ENCODE measurements at places on chromosomes 1 and 21.
A peak's percentile ranks its signal among the peaks of the same experiment; 100 is the strongest.

DNA sequence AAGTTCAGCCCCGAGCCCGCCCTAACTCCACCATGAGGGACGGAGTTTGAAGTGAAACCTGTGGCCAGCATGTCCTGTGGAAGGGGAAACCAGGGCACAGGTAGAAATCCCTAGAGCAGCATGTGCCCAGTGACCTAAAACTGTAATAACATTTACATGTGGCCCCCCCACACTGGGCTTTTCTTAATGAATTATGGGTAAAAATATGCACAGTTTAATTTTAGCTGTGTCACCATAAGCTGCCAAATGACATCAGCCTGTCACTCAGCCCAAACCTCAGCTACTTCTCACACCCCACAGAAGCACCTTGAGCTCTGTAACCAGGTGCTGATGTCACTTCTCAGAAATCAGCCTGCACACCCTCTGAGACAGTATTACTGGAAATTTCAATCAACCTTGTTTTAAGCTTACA lies 50.0 kb upstream of the SLC19A1 start:
- DNase-seq = no peak

- DNase-seq = no peak
Measured at GRCh38 chr1:222798975-222799374, 15.9 kb upstream of the DISP1 start.

GRCh38 chr1:25033030-25033827 lies 103.2 kb upstream of the RUNX3 start:
- DNase-seq = no peak

DNA sequence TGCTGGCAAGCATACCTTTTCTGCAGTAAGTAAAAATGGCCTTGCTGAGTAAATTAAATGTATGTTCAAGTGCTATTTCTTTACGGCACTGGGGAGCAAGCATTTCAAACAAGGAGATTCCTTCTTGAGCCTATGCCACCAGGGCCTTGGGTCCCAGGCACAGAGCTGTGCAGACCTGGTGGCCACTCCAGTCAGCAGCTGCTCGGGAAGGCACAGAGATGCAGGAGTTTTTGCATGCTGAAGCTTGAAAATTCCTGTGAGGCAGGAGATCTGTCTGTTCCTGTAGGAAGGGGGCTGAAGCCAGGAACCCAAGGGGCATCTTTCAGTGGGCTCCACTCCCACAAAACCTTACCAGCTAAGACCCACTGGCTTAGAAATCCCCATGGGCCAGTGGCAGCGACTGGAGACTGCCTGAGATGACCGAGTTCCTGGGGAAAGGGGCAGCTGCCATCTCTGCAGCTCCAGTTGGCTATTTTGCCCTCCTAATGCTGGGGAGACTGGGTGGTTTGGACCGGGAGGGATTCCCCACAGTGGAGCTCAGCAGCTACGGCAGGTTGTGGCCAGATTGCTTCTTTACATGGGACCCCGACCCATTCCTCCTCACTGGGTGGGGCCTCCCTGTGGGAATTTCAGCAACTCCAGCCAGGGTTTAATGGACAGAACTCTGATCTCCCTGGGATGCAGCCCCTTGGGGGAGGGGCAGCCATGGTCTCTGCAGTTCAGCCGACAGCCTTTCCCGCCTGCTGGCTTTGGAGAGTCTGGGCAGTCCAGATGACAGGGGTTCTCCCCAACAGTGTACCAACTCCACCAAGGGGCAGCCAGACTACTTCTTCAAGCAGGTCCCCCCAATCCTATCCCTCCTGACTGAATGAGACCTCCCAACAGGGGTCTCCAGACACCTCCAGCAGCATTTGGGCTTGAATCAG lies 8.4 kb upstream of the PGBD2 start:
- no peak for DNase-seq

DNA sequence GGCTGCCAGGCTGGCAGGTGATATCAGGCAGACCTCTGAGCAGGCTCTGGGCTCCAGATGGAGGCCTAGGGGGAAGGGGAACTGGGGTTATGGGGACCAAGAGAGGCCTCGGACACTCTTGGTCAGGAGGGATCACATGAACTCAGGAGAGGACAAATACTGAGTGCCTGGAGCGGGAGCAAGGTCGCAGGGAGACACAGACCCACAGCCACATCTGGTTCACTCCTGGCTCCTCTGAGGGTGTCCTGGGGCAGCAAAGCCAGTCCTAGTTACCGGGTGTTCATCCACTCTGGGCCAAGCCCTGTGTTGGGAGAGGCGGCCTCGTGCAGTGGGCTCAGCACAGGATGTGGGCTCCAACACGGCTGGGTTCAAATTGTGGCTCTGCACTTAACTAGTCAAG lies 239.0 kb downstream of the PTPRU start:
- DNase-seq = no peak

- DNase-seq = no peak
Measured at GRCh38 chr1:40844887-40845878, 17.0 kb downstream of the CITED4 start.

GRCh38 chr1:56920591-56921001 lies 45.2 kb downstream of the C8B start:
- no peak for DNase-seq

DNA sequence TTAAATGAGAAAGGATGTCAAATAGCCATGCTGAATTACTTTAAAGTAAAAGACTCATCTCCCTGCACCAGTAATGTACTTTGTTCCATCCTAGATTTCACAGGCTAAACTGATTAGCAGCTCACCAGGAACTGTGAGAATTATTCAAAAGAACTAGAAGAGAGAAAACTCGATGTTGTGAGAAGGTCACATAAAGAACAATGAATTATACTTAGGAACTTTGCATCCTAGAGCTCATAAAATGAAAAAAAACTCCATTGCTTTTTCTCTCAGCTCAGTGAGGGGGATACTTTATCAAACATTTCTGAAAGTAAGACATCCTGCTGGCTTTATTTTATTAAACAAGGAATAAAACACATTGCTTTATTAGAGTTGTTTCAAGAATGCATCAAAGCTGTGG lies 278.5 kb downstream of the MRPL39 start:
- no peak for DNase-seq

DNA sequence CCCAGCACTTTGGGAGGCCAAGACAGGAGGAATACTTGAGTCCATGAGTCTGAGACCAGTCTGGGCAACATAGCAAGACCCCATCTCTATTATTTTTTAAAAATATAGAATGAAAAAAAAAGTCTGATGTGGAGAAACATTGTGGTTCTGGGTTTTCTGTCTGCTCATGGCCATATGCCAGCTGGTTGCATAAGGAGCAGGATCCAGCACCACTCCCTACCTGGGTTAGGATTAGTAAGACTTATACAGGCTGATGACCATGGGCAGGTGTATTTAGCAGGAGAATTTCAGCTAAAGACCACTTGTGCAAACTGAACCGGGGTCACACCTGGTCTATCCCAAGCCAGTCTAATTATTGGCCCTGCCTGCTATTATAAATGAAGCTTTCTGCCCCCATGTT lies 16.7 kb upstream of the GPX7 start:
- no peak for DNase-seq

DNA sequence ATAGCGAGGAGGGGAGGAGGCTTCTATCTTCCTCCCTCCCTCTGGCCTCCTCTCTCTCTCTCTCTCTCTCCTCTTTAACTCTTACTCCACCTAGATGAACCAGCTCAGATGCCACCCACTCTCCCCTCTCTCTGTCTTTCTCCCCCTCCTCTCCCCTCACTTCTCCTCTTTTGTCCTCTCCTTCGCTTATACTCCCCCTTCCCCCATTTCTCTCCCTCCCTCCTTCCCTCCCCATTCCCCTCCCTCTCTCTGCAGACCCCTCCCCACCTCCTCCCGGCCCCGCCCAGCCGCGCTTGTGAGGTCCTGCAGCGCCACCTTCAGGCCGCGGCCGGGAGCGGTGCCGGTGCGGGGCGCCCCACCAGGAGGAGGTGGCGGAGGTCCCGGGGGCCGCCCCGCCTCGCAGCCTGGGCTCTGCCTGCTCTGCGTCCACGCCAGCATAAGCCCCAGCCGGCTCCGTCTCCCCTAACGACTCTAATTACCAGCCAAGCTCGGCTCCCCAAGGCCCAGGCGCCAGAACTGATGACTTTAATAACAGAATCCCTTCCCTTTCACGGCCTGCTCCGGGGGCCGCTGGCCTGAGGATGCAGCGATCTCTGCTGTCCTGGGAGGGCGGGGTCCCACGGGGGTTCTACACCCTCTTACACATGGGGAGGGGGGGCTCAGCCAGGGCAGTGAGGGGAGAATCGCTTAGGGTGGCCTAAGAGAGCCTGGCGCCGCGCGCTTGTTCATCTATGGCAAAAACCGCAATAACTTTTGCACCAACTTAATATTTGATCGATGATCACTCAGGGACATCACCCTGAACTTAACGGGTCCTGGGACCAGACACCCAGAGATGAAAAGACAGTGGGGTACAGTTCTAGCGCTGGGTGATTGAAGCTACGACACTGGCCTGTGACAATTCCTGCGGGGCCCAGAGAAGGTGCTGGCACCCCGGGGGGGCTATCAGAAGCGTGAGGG lies 637.3 kb downstream of the MATN1 start:
- peak; percentile 91 for DNase-seq

GRCh38 chr1:5514527-5515183 lies 477.6 kb downstream of the NPHP4 start:
- peak; percentile 95 for DNase-seq

DNA sequence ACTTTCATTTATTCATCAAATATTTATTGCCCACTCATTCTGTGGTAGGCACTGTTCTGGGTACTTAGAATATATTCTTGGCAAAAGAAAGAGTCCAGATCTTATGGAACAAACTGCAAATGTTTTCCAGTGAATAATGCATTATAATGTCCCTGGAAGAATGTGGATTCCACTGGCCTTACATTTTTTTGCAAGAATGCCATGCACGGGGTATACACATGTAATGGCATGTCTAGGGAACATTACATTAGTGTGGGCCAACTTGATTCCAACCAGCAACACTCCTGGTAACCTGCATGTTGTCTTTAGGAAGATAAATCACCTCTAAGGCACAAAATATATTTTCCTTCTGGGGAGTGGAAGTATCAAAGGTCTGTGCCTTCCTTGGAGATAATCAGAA lies 33.0 kb upstream of the IFI44L start:
- no peak for DNase-seq

DNA sequence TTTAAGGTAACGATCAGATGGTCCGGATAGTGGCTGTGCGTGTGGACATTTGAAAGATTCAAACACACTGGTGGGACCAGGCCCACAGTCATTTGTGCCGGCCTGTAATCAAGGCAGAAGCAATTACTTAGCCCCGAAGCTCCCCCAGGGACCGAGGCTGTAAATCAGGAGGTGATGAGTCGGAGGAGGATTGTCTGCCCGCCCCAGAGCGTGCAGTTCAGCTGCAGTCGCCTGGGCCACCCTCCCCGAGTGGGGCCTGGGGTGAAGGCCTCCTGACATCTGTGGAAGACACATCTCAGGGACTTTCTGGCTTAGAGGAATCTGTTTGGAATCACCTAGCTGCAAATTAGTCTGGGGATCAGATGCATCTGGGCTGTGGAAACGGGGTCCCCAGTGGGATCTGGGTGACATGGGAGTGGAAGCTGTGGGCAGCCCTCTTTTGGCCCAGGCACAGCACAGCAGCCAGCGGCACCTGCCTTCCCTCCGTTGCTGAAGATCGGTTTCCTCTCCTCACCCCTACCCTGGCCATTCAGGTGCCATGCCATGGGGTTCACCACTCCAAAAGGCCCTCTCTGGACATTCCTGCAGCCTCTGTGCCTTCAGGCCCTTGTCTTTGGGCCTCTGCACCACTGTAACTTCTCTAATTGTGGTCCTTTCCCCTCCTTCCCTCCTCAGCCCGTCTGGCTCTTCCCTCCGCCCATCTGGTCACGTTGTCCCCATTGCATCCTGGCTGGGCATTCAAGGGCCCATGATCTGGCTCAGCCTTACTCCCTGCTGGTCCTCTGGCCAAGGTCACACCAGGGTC lies 25.7 kb downstream of the LHX4 start:
- DNase-seq = no peak
